Uterine smooth muscle cell (primary cell): ENCODE measurements at places on chromosomes 1 and 21. TPM values are rescaled to one million over a fixed set of nuclear protein-coding genes. Genes with fewer than 3 reads are reported as not detected.

The VSIG8 gene
- total RNA-seq, result 0.12 TPM in 1 of 2 replicates, not detected in the other

The TSTD1 gene
- total RNA-seq, result 3.4 and 9.1 TPM in 2 replicates

The SYT11 gene
- total RNA-seq, result 40.4 and 46.0 TPM in 2 replicates

The ZBTB7B gene
- 11.4 and 22.7 TPM in 2 replicates for total RNA-seq

The USH2A gene
- under 0.01 TPM in 1 of 2 replicates, not detected in the other for total RNA-seq

The NTMT2 gene
- total RNA-seq, result not detected in 2 replicates

The FAM72C gene
- total RNA-seq, result 0.25 and 2.0 TPM in 2 replicates

The FOXO6 gene
- under 0.01 TPM in 1 of 2 replicates, not detected in the other for total RNA-seq

The TOE1 gene
- total RNA-seq, result 14.6 and 25.2 TPM in 2 replicates

The PTPRC gene
- under 0.01 TPM in 1 of 2 replicates, not detected in the other for total RNA-seq
